ENCODE measurements at places on chromosomes 12 and 14.

DNA sequence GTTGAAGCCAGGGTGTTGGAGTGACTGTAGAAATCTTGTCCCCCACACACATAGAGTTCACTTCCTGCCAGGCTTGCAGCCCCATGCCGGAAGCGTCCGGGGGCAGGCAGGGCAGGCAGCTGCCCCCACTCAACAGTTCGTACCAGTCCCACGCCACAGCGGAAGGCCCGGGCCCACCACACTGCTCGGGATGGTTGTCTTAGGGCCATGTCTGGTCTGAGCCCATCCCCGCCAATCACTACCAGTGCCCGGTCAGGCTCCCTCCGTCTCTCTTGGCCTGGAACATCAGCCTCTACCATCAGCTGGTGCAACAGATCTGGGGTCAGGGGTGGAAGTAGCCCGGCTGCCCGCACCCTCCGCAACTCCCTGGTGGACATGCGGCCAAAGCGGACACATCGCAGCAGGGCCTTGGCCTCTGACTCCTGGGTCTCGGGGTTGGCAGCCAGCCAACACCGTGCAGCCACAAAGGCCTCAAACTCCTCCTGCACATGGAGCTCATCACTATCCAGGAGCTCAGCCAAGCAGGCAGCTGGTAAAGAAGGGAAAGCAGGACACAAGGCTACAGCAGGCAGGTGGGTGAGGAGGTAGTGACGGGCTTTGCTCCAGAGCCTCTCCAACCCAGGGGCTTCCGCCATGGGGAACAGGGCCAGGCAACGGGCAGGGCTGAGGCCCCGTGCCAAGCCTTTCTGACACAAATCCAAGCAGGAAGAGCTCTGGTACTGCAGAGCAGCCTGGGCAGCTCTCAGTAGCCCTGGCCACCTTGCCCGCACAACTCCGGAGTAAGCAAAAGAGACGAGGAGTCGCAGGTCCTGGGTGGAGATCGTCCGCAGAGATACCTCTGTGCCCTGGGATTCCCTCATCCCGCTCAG is 5.9 kb downstream of the KLHL33 start:
- DNase-seq, result peak; percentile 90

GRCh38 chr12:42180990-42181596 is 36.4 kb upstream of the GXYLT1 start:
- DNase-seq, result no peak

- DNase-seq, result peak; percentile 7
Observed at GRCh38 chr14:106586098-106586704, 1059.8 kb downstream of the TMEM121 start.

GRCh38 chr14:34926552-34926951 is 51.4 kb upstream of the BAZ1A start:
- no peak for DNase-seq

- no peak for DNase-seq
Observed at GRCh38 chr14:61444215-61444768, 122.9 kb downstream of the PRKCH start.

DNA sequence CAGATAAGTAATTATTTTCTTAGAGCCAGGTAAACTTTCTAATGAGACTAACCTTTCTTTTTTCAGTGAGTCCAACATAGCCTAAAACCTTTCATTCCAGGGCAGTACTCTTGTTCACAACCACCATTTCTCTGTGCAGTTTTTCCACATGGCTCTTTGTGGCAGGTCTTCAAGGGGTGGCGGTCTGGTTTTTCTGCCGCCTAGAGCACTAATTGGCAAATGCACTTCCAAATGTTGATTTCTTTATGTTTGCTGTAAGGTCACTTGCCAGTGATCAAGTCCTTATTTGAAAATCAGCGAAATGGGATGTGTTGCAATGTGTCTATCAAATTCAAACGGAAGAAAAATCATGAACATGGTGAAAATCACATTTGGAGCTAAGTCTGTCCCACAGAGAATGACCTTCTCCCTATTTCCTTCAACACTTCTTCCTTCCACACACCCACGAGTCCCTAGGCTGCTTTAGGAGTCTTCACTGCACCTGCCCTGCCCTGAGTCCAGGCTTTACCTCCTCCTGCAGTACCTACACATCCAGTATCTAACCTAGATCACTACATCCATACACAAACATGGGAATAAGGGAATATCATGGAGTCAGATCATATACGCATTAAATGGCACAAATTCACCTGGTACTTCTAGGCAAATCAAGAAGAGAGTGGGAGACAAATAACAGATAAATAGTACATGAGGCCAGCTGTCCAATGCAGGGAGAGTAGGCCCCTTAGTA is 1.9 kb downstream of the SRGAP1 start:
- no peak for DNase-seq

DNA sequence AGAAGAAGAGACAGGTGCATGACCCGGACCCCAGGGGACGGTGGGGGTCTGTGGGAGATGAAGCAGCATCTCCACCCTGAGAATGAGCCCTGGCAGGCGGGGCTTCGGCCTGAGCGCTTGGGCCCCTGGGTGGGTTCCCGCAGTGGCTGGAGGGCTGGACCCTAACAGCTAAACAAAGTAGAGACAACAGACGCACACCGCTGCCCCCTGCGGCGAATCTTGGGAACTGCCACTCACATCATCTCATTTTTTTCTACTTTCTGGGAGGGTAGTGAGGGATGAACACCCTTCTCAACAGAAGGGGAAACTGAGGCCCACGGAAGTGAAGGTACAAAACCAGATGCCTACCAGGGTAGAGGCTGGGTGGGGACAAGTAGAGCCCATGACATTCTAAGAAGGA is 104.7 kb downstream of the RFLNA start:
- DNase-seq, result no peak

DNA sequence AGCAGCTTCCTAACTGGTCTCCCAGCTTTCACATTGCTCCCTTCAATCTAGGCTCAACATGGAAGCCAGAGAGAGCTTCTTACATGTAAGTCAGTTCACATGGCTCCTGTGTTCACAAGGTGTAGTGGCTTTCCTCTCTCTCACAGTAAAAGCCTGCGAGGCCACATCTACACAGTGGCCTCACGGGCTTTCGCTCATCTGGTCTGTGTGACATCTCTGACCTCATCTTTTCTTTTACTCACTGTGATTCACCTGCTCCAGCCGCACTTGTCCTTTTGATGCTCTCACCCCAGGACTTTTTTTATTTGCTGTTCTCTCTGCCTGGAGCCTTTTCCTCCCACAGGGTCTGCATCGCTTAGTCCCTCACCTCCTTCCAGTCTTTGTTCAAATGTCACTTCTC is 122.1 kb downstream of the SLC5A8 start:
- no peak for DNase-seq

GRCh38 chr14:99818503-99819036 is 25.4 kb downstream of the EML1 start:
- DNase-seq, result no peak

- DNase-seq, result no peak
Observed at GRCh38 chr14:106578481-106578880, 1052.1 kb downstream of the TMEM121 start.
